ENCODE measurements at places on chromosomes 13 and 19.

- no peak for DNase-seq
Measured at GRCh38 chr13:80475718-80476117, 134.8 kb upstream of the SPRY2 start.

DNA sequence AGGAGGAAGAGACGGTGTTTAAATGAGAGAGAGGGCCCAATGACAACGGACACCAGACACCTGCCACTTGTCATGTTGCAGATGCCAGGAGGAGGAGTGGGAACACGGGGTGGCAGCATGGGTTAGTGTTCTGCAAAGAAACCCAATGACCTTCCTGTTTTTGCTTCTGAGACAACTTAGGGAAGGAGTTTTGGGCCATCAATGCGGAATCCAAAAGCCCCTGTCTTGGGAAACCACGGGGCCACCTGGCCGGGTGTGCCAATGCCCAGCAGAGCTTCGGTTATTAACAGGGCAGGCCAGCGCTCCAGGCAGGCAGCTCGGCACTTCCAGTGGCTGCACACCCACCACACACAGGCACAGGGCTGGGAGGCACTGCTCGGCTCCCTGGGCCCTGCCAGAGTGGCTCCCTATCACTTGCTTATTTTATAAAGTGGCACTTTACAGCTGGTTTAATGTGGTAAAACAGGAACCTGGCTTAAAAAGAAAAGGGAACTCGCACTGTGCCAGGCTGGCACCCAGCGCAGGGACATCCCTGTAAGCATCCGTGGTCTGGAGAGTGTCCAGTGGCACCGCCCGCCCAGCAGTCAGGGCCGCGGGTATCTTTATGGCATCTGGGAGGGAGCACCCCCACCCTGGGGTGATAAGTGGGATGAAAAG lies 19.1 kb downstream of the ELL start:
- no peak for DNase-seq

DNA sequence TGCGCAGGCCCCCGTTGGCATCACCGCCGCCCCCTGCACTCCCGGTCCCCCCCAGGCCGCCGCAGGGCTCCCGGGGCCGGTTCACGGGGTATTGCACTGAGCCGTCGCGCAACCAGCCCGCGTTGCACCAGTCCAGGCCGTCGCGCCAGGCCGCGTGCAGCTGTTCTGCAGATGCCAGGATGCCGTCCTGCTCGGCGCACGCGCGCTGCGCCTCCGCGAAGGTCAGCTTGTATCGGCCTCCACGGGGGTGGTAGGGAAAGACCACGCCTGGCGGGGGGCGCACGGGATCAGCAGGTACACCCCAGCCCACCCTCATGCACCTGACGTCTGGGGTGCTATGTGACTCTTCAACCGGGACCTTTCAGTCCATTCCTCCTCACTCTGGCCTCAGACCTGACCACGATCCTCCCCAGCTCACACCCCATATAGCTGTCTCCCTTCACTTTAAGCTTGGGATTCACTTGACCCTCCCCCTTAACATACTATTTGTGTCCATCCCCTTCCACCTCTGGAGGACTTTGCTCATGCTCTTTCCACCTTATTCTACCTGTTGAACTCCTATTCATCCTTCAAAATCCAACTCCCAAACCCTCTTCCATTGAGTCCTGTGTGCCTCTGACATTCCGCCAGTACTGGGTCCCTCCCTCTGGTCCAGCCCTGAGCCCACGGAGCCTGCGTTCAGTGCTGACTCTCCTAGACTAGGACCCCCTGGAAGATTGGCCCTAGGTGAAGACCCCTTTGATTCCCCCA lies 14.3 kb downstream of the TM6SF2 start:
- no peak for DNase-seq

DNA sequence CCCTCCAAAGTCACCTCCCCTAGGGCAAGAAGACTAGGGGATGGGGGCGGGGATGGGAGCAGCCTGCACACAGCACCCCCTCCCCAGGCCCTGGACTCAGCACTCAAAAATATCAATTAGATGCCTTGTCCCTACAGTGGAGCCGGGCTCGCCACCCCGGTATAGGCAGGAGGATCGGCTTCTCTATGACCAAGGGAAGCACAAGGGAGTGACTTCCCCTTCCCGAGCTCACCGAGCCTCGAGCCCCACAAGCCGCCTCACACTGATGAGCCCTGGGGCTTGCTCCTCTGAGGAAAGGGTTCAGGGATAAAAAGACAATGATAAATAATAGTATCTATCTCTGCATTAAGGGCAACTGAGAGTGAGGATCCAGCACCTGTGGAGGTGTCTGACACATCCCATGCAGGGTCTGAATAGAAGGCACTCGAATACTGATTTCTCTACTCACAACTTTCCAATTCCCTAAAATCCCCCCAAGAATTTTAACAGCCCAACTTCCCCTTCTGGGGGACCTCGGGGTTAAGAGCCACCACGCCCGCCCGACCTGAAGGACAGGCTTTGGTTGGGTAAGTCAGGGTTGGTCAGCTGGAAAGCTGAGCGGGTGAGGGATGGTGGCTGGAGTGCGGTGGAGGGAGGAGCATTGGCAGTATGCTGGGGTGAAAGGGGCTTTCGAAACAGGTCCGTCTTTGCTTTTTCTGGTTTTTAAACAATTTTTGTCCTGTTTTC lies 51.3 kb downstream of the STK24 start:
- no peak for DNase-seq

DNA sequence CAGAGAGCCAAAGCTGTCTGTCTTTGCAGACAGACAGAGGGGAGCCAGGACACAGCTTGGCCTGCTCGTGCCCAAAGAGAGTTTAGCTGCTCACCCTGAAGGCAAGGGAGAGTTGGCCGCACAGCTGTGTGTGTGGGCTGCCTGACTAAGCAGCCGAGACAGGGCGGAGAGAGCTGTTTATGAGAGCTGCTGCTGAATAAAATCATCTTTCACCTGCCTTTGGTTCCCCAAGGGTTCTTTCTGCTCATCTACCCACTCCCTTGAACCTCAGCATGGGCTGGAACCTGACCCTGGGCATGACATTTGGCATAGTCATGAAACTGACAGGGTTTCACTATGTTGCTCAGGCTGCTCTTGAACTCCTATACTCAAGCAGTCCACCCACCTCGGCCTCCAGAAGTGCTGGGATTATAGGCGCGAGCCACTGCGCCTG lies 98.2 kb downstream of the RBM26 start:
- DNase-seq, result peak; percentile 19

DNA sequence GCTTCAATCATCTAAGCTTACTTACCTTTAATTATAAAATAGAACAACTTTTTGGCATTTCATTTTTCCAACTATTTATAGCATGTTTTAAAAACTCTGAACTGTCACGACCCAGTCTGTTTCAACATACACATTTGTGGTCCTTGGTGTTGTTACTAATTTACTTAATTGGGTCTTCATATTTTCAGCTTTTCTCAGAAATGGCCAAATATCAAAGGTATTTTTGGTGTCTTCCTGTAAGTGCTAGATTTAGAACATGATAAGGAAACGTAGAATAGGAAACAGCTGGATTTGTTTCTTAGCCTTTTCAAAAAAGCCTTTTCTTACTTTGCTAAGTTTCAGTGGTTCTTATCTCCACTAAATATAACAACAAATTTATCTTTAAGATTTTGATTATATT lies 11.4 kb downstream of the LPAR6 start:
- no peak for DNase-seq

- DNase-seq, result no peak
Measured at GRCh38 chr13:113586661-113587479, 2.3 kb downstream of the TFDP1 start.

- no peak for DNase-seq
Measured at GRCh38 chr13:43286751-43287150, 263.4 kb downstream of the DNAJC15 start.

GRCh38 chr19:13428352-13428751 lies 77.9 kb downstream of the CACNA1A start:
- DNase-seq, result peak; percentile 18

DNA sequence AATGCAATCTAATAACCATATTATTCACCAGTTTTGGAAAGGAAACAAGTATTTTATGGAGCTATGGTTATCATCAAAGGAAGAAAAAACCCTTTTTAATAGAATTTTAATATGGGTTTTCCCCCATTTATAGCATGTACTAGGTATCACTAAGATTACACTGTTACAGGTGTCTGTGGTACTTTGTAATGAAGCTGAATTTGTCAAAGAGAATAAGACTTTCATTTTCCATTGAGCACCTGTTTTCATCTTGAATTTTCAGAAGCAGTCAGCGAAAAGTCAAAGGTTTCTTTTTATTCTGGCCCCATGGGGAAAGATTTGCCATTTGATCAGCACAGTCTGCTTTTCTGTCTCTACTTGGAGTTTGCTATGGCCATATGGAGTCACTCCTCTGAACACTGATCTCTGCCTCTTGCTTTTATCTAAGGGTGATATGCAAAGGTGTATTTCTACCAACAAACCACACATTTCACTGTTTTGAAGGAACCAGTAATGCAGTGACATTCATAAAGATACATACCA lies 590.0 kb downstream of the DCT start:
- no peak for DNase-seq
